NCI-H510A (cell line): ENCODE measurements at places on chromosomes 1 and 21.

DNA sequence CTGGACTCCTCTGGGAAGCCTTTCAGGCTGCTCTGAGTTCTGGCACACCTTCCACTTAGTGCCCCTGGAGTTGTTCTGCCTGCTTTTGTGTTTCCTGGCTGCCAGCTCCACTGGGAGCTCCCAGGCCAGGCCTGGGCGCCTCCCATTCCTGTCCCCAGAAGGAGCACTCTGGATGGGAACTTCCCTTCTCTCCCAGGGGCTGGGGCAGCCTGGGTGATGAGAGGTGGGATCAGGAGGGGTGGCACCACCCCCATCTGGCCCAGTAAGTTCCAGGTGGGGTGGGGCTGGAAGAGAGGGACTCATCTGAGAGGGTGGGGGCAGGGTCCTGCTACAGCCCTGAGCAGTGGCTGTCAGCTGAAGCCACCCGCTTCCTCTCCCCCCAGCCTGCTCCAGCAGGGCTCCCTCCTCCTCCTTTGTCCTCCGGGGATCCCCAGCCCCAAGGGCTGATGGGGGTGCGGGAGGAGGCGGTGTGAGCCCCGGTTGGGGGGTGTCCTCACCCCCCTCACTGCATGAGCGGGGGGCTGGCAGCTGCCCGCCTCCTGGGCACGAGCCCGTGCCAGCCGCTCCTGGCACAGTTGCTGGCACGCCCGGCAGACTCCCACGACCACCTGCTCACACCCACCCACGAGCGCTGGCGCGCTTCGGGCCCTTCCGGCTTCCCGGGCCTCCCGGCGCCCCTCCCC lies 4.7 kb downstream of the FOXO6 start:
- peak; percentile 94 for DNase-seq

DNA sequence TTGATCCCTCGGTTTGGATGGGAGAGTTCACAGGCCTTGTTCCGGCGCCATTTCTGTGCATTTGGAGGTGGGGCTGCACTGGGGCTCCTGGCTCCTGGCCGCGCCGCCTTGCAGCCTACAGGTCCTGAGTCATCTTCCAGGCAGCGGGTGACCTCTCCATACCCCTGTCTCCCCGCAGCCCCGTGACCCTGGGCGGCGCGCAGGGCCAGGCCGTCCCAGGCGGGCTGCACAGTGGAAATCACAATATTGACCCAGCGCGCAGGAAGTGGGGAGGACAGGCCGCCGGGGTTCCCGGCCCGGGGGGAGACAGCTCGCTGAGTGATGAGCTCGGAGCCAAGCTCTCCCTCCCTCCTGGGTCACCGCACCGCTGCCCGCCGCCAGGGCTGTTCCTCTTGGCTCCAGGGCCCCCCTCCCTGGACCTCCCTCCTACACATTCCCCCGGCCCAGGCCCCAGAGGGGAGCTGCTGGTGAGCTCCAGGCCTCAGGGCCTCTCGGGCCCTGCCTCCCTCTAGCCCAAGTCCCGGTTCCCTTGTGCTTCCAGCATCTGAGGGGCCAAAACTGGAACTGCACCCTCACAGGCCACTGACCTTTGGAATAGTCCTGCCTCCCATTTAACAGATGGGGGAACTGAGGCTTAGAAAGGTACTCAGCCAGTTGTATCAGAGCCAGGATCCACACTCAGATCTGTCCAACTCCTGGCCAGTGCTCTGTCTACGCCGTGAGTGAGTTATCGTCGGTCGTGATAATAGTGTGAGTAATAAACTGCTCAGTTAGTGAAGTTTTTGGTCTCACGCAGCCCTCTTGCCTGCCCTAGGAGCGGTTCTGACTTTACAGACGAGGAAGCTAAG lies 142.9 kb upstream of the WNT4 start:
- DNase-seq = no peak

DNA sequence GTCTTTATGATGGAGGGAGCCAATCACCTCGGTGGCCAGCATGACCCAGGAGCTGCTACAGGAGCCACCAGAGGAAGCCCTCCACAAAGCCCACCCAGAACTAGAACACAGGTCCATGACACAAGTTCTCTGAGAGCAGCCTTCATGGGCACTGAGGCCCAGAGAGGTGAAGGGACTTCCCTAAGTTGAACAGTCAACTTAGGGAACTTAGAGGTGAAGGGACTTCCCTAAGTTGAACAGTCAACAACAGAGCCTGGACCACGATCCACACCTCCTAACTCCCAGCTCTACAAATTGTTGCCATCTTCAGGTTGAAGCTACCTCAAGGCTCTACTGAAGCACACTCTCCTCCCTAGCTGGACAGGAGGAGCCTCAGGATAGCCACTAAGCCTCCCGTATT lies 132.7 kb downstream of the CCDC185 start:
- no peak for DNase-seq

GRCh38 chr1:217929213-217929885 lies 298.2 kb downstream of the SPATA17 start:
- DNase-seq = no peak

GRCh38 chr21:44392185-44392584 lies 38.8 kb downstream of the TRPM2 start:
- no peak for DNase-seq

DNA sequence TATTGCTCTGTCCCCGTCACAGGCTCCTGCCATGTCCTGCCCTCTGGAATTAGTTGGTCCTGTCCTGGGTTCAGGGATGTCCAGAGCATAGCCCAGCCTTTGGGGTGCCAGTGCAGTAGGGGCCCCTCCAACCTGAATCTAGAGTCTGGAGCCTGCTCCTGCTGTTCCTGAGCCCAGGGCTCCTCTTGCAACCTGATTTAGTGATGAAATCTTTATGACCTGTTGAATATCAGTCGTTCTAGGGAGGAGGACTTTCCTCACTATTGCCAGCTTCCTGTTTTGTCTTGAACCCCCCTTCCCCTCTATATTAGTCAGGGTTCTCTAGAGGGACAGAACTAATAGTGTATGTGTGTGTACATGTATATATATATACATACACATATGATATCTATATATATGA lies 42.5 kb upstream of the STUM start:
- no peak for DNase-seq

DNA sequence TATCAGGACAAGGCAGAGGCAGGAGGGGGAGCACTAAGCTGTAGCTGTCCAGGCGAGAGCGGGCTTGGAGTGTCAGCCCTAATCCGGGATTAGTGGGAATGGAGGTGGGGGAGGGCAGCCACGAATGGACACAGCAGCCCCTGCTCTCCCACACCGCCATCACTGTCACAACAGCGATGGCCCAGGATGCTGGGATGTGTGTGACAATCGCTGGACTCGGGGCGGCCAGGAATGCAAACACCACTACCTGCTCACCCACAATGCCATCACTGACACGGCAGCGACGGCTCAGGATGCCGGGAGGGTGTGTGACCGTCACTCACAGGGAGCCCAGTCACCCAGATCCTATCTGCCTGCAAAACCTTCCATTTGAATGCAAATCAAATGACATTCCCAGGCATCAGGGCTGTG lies 2.9 kb downstream of the C2CD2 start:
- no peak for DNase-seq

- no peak for DNase-seq
Observed at GRCh38 chr1:218347723-218348627, 2.8 kb downstream of the TGFB2 start.

DNA sequence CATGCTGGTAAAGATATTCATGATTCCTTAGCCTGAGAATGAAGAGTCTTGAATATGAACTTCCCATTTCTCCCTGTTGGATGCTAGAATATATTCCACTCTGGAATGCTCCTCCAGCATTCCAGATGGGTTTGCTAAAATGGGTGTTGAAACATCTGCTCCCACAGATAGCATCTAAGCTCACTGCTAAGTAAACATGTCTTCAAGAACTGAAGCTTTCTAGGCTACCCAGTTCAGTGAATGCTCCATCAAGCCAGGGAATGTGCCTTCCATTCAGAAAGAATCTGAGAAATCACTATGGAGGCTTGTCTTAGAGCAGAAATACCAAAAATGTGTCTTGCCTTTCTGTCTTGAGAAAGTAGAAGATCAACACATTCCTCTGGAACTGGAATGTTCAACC lies 81.1 kb downstream of the TNFSF18 start:
- no peak for DNase-seq

GRCh38 chr1:24643363-24644099 lies 429 bp downstream of the SRRM1 start:
- no peak for DNase-seq

GRCh38 chr1:98467586-98467985 lies 193.9 kb upstream of the SNX7 start:
- no peak for DNase-seq

DNA sequence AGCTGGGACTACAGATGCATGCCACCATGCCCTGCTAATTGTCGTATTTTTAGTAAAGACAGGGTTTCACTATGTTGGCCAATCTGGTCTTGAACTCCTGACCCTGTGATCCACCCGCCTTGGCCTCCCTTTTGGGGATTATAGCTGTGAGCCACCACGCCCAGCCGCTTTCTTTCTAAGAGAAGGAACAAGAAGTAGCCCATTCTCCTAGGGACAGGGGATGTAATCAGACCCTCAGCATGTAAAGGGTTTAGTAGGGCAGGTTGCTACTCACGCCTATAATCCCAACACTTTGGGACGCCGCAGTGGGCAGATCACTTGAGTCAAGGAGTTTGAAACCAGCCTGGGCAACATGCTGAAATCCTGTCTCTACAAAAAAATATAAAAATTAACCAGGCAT lies 189.7 kb downstream of the TOMM20 start:
- no peak for DNase-seq

DNA sequence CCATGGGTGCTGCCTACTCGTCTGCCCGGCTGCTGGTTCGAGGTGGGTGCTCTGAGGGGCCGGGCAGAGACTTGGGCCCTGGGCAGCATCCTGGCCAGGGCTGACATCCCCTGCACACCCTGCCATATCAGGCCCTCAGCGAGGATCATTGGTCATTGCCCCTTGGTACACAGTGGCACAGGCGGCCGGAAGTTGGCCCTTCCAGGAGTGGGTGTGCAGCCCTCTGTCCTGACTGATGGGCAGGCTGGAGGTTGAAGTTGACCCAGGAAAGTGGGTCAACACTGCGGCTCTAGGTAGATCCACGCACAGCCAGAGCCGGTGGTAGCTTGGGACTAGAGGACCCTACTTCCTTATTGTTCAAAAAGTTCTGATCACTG lies 72.9 kb downstream of the TRIM11 start:
- DNase-seq = no peak

DNA sequence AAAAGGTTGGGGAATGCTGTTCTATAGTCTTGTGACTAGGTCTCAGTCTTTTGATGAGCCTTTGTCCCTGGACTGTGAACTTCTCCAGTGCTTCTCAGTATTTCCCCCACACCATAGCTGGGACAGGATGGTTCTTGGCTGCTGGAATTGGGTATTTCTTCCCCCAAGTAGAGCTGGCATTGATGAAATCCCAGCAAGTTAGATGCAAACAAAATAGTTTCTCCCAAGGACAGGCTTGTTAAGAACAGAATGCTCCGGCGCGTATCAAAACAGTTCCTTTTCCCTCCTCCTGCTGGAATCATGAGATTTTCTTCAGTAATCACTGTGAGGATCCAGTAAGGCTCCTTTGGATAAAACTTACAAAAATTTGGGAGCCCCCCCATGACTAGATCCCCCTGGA lies 162.6 kb downstream of the PIK3R3 start:
- no peak for DNase-seq

DNA sequence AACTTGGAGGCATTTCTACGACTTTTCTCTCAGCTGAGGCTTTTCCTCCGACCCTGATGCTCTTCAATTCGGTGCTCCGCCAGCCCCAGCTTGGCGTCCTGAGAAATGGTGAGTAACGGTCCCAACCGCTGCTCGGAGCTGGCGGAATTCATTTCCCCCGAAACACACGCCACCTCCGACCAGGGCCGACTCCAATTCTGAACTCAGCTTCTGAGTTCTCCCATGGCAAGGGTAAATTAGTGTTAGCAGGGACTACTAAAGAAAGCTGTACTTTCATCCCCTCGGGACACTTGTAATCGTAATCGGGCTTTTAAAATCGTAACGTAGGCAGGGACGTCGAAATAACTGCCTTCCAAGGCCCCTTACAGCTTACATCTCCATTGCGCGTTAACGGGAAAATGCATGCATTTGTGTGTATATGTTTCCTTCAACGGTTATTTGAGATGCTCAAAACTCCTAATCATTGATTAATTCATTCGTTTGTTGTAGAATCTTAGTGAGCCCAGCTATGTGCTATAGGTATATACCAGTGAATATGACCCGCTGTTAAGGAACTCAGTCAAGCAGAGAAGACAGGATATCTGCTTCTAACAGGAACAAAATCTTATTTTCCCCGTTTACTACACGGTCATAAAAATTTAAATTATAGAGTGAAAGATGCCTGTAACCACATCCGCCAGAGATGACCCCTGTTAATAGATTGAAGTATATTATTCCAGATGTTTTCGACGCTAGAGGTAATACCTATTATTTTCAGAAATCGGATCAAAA lies 472 bp downstream of the DTL start:
- DNase-seq = no peak

GRCh38 chr1:184283999-184284398 lies 102.8 kb upstream of the C1orf21 start:
- DNase-seq = no peak

GRCh38 chr1:161119092-161119903 lies 1.4 kb downstream of the NIT1 start:
- no peak for DNase-seq

DNA sequence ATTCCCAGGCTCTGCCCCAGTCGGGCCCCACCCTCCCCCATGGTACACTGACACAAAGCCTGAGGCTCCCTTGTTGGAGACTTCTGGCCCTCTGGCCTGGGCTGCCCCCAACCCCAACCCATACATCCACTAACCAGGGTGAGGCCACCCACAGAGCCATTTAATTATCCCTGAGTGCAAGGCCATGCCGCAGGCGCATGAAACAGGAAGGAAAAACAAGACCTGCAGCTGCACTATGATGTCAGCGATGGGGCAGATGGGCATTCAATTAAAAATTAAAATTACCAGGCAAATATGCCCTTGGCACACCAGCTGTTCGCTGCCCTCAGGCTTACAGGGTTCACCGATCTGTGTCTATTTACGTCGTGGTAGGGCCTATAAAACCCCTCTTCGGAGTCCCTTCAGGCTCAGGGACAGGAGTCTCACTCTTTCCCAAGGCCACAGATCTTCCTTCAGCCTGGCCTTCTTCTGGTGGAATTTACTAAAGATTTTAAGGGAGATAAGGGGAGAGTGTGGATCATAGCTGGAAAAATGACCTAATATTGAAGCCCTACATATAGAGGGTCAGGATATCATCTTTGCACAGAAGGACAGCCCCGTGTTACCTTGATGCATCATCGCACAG lies 29.6 kb upstream of the RGS16 start:
- DNase-seq = peak; percentile 80

DNA sequence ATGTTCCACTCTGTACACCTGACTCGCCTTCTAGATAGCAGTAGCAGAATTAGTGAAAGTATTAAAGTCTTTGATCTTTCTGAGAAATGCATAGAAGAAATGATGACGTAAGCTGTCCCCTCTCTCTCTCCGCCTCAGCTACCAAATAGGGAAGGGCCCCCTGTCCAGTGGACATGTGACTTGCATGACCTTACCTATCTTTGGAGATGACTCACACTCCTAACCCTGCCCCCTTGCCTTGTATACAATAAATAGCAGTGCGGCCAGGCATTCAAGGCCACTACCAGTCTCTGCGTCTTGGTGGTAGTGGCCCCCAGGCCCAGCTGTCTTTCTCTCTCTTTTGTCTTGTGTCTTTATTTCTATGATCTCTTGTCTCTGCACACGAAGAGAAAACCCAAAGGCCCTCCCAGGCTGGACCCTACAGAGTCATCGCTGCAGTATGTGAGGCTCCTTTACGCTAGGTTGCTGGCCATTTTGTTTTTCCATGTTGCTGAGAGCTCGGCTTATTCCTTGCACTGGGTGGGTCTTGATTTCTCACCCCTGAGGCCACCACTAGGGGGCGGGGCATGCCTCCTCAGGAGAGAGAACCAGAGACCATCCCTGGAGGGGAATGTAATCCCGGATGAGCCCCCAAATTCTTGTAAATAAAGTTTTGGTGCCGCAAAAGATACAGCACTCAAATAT lies 16.0 kb upstream of the ZBTB8B start:
- no peak for DNase-seq
